ENCODE measurements at places on chromosomes 12 and 14.

GRCh38 chr12:121205491-121205890 lies 4.4 kb upstream of the P2RX4 start:
- no peak for DNase-seq

GRCh38 chr14:75125617-75126016 lies 1.2 kb downstream of the NEK9 start:
- no peak for DNase-seq

GRCh38 chr12:43896496-43896895 lies 60.6 kb downstream of the TMEM117 start:
- DNase-seq, result no peak

GRCh38 chr12:132647858-132648257 lies 29.3 kb downstream of the P2RX2 start:
- DNase-seq, result no peak

DNA sequence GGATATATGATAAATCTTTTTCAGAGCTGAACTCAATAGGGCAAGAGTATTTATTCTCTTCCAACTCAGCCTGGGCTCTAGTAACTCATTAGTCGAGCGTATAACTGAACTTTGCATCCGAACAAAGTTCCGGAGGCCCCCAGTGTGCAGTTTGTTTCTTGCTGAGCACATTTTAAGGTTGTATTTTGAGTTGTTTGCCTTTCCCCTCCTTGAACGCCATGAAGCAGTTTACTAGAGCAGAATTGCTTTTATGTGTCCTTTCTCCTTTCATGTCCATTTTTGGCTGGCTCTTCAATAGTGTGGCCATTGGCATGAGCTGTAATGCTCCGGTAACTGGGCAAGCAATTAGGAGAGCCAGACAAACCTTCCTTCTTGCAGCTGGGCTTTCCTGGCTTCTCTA lies 105.3 kb downstream of the WIF1 start:
- DNase-seq, result peak; percentile 29

DNA sequence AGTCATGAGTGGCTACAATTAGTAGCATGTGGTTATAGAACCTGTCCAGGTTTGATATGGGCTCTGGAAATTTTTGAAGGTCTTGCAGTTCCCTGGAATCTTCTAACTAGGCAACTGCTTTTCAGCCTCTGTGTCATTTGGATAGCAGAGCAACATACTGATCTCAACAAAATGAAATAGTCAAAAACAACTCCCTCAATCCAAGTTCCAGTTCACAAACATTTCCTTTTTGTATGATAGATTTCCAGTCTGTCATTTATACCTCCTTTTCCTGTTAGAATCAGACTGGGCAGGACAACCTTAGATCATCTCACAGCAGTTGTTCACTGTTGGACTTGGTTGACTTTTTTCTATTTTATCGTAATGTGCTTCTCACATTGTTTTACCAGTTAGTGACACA lies 442.1 kb upstream of the PDE3A start:
- no peak for DNase-seq

GRCh38 chr12:3117144-3117581 lies 40.0 kb downstream of the TSPAN9 start:
- no peak for DNase-seq

DNA sequence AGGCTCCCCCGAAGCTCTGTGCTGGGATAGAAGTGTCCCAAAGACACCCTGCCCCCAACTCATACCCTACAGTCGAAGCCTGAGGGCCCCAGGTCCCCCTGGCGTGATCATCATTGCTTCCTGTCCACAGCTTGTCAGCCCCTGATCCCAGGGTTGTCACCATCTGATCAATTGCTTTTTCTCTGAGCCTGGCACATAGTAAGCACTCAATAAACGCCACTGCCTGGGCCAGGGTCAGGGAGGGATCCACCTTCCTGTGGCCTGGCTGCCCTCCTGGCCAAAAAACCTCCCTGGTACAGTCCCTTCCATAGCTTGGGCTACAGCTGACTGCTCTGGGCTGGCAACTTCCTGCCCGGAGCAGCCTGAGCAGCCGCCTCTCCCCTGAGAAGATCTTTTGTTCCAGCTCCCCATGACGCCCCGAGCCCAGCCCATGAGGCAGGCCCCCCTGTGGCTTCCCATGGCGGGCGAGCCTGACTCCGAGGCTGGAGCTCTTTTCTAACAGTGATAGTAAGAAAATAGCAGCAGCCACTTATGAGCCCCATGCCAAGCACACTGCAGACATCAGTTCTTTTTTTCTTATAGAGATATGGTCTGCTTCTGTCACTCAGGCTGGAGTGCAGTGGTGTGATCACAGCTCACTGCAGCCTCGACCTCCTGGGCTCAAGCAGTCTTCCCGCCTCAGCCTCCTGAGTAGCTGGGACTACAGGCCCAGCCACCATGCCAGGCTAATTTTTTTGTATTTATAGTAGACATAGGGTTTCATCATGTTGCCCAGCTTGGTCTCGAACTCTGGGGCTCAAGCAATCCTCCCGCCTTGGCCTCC lies 6.5 kb downstream of the SH2B3 start:
- no peak for DNase-seq

GRCh38 chr12:130981074-130981742 lies 27.5 kb downstream of the ADGRD1 start:
- DNase-seq, result no peak

DNA sequence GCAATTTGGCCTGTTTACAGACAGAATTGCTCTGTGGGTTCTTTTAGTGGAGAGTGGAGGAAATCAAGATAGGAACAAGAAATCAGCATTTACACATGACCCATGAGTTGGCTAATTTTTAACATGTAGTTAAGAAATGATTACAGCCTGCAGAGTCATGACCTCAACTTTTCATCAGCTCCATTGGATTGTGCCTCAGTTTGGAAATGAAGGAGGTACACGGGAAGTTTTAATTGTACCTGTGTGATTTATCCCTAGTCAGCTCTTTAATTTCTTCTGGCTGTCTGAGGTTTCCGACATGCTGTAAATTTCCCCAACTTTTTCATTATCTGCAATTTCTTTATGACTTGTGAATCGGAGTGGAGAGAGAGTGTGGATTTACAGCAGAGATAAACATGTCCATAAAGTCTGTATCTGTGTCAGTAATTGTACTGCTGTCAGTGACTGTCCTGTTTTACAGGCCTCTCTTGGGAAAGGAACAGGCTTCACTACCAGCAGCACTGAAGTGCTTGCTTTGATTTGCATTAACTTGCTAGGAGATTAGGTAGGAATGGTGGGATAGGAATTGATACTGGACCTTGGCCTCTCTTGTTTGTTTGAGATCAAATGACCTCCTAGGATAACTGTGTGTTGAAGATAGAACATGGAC lies 49.2 kb downstream of the LIN52 start:
- no peak for DNase-seq

- no peak for DNase-seq
Measured at GRCh38 chr12:46446645-46447044, 74.1 kb upstream of the SLC38A2 start.

GRCh38 chr14:50018201-50018932 lies 98.0 kb downstream of the VCPKMT start:
- DNase-seq, result peak; percentile 74

DNA sequence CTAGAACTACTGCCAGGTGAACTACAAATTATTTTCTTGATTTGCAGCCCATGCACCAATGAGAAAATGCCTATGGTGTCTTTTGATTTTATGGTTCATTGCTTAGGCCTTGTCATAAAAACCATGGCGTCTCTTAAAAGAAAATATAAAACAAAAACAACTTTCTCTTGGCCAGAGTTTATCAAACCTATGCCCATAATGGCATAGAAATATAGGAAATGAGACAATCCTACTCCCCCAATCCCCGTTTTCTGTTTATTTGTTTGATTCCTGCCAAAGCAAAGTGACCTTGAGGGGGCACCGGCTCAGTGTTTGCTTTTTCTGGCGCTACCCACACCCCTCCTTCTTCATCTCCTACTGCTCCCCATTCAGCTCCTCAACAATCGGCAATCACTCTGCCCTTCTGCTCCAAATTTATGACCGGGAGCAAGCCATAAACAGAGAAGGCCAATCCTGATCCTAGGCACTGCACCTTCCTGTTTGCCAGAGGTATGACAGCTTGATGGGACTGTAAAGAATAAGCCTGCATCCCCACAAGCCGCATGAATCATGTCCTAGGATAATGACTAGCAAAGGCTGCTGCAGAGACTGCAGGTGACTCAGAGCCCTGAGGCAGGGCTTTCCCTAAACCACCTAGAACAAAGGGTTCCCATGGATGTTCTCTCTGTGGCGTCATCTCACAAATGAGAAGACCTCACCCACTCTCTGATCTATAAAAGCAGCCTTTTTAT lies 874.9 kb downstream of the NRXN3 start:
- no peak for DNase-seq

Data from right hindlimb (tissue), 1 donor.